ENCODE measurements at places on chromosomes 3 and 15.

- DNase-seq, result no peak
These were observed 58.9 kb downstream of the SFMBT1 start for GRCh38 chr3:52986938-52987337.

GRCh38 chr3:156816091-156816793, 9.9 kb upstream of the LEKR1 start:
- DNase-seq, result peak; percentile 51

DNA sequence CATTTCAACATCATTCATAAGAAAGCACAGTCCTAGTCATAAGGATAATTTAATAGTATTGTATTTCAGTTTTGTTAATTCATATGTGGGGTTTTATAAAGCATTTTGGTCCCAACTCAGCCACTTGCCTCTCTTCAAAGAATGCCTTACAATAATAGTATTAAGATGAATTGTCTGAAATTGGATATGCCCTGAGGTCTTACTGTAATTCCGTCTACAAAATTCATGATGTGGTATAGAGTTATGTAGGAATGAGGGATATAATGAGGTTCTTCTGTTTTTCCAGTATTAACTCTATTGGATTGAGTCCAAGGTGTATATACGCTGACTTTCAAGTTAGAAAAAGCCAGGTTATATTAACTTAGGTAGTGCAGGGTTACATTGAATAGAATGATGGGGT, 177.0 kb downstream of the GOLIM4 start:
- DNase-seq, result no peak

GRCh38 chr3:53702776-53703530, 143.3 kb downstream of the CHDH start:
- DNase-seq, result no peak

DNA sequence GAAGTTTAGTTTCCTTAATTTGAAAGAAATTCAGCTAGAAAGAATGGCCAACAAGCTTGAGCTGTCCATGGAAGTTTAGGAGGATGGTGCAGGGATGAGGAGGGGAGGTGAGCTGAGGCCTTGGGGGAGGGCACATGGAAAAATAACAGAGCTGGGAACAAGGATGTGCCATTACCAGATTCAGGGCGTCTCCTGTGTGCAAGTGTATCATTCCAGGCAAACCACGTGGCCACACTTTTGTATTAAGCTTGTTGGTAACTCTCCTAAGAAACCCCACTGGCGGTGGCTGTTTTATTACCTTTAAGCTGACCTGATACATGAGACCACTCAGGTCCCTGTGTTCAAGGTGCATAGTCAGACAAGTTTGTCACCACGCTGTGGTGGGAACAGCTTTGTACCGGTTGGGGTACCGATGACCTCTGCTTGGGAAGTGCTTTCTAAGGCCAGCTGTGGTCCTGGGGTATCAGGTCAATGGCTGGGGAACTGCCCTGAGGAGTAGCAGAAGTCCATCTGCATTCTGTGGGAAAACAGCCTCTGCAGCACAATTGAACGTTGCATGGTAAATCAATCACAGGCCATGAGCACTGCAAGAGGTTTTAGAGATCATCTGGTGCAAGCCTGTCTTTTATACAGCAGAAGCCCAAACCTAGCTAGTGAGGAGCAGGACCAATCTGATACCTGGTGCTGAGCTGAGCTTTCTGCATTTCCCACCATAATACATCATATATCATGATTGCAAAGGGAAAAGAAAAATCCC, 235.5 kb downstream of the THSD4 start:
- no peak for DNase-seq

GRCh38 chr3:143859465-143860203, 11.4 kb upstream of the SLC9A9 start:
- DNase-seq, result no peak

Data from stimulated activated CD4-positive, alpha-beta T cell treated with anti-CD3 and anti-CD28 coated beads, Interleukin-4, amount 100 ng/mL, for 1 hour (primary cell).